ENCODE measurements at places on chromosomes 1 and 21. TPM values are rescaled to one million over a fixed set of nuclear protein-coding genes. Genes with fewer than 3 reads are reported as not detected.

Gene TSPEAR
- total RNA-seq = 0.15 TPM

Gene TDRD5
- total RNA-seq = 3.9 TPM

Gene SHE
- total RNA-seq = 6.3 TPM

Gene RHD
- not detected for total RNA-seq

Gene PLEKHA6
- total RNA-seq = 17.7 TPM

Gene ATF6
- total RNA-seq = 56.1 TPM

Gene LORICRIN
- total RNA-seq = not detected

Gene TEX38
- not detected for total RNA-seq

Gene OXCT2
- 0.32 TPM for total RNA-seq

Gene CCDC185
- not detected for total RNA-seq

Gene RYR2
- 0.59 TPM for total RNA-seq

DNA sequence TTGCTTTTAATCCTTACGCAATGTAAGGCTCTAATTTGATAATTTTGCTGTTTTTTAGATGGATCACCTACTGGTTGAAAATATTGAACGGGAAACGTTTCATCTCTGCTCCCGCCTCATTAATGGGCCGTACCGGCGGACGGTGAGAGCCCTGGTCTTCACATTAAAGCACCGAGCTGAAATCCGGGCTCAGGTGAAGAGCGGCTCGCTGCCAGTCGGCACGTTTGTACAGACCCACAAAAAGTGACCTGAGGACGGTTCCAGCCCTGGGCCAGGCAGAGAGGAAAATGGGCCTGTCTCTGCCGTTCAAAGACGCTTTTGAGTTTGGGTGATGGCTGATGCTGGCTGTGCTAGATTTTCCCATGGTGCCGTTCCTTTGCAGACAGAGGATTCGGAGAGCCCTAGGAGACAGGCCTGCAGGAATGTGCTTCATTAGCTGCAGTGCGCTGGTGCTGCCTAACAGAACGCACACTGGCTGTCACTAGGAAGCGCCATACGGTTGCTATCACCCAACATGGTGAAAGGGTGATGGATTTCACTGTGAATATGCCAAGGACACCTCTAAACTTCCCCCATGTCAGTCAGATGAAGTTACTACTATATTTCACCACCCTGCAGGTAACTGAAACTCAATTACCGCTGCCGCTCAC is 42.9 kb downstream of the TCEANC2 start:
- H3K27me3 ChIP-seq = no peaks in the 10 kb centered on the region
- H3K27ac ChIP-seq = no peak overlapping the region
- no peaks in the 10 kb centered on the region for H3K36me3 ChIP-seq
- H3K4me3 ChIP-seq = no peak overlapping the region
- no peak for DNase-seq
- no peaks in the 10 kb centered on the region for H3K4me1 ChIP-seq

- no peaks in the 10 kb centered on the region for H3K4me1 ChIP-seq
- no peak overlapping the region for H3K27ac ChIP-seq
- no peak for DNase-seq
- H3K4me3 ChIP-seq = no peak overlapping the region
- no peaks in the 10 kb centered on the region for H3K36me3 ChIP-seq
Observed at GRCh38 chr21:36759348-36760083, 60.6 kb downstream of the SIM2 start.

DNA sequence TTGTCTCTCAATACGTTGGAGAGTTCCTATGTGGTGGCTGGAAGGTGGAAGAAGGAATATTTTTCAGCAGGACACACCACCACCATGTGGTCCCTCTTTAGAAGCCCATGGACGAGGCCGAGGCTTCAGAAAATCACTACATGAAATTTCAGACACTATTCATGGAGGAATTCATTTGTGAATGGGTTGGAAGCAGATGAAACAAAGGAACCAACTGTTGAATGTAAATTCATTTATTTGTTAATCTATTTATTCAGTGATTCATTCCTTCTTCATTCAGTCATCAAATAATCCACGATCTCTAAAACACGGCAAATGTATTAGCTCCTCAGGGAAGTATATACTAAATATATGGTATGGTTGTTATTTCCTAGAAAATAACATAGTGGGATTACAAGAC is 12.2 kb downstream of the SLC35F3 start:
- H3K36me3 ChIP-seq = no peaks in the 10 kb centered on the region
- no peaks in the 10 kb centered on the region for H3K27me3 ChIP-seq
- H3K4me3 ChIP-seq = no peak overlapping the region
- no peak for DNase-seq
- H3K27ac ChIP-seq = no peak overlapping the region
- no peaks in the 10 kb centered on the region for H3K4me1 ChIP-seq

- no peak overlapping the region for H3K4me3 ChIP-seq
- no peak overlapping the region for H3K27ac ChIP-seq
- no peaks in the 10 kb centered on the region for H3K27me3 ChIP-seq
- H3K4me1 ChIP-seq = no peaks in the 10 kb centered on the region
- no peaks in the 10 kb centered on the region for H3K36me3 ChIP-seq
Observed at GRCh38 chr1:245432228-245432875, 277.6 kb downstream of the KIF26B start.

- no peak for DNase-seq
- peaks cover 6% of the 10 kb centered on the region for H3K27me3 ChIP-seq
- H3K4me3 ChIP-seq = peak within 1 kb of the TSS; percentile 58
- H3K4me1 ChIP-seq = no peaks in the 10 kb centered on the region
- H3K36me3 ChIP-seq = no peaks in the 10 kb centered on the region
Observed at GRCh38 chr1:110674337-110675059, at the start of gene KCNA3. Gene KCNA3, minus strand, starts transcription at chr1:110674940. Its CDS starts 131 bp downstream, at chr1:110674809.

- DNase-seq = no peak
- H3K4me1 ChIP-seq = no peaks in the 10 kb centered on the region
- H3K4me3 ChIP-seq = no peak overlapping the region
Observed at GRCh38 chr1:93541045-93541444, 93.1 kb downstream of the FNBP1L start.

GRCh38 chr1:219476716-219477115 is 136.2 kb downstream of the ZC3H11B start:
- H3K27me3 ChIP-seq = no peaks in the 10 kb centered on the region
- H3K27ac ChIP-seq = no peak overlapping the region
- no peaks in the 10 kb centered on the region for H3K36me3 ChIP-seq
- no peak overlapping the region for H3K4me3 ChIP-seq
- H3K4me1 ChIP-seq = no peaks in the 10 kb centered on the region

GRCh38 chr1:34923490-34923889 is 6.0 kb downstream of the DLGAP3 start:
- H3K4me3 ChIP-seq = no peak overlapping the region
- H3K36me3 ChIP-seq = no peaks in the 10 kb centered on the region
- H3K4me1 ChIP-seq = peaks cover under 1% of the 10 kb centered on the region
- H3K27ac ChIP-seq = no peak overlapping the region

GRCh38 chr1:58991305-58991704 is 207.5 kb upstream of the JUN start:
- no peaks in the 10 kb centered on the region for H3K27me3 ChIP-seq
- no peaks in the 10 kb centered on the region for H3K36me3 ChIP-seq
- H3K4me1 ChIP-seq = no peaks in the 10 kb centered on the region
- no peak overlapping the region for H3K27ac ChIP-seq
- DNase-seq = no peak
- no peak overlapping the region for H3K4me3 ChIP-seq

- no peak for DNase-seq
- H3K27ac ChIP-seq = no peak overlapping the region
- no peaks in the 10 kb centered on the region for H3K4me1 ChIP-seq
- no peaks in the 10 kb centered on the region for H3K36me3 ChIP-seq
- no peaks in the 10 kb centered on the region for H3K27me3 ChIP-seq
Observed at GRCh38 chr1:8329439-8329838, 11.5 kb downstream of the SLC45A1 start.

DNA sequence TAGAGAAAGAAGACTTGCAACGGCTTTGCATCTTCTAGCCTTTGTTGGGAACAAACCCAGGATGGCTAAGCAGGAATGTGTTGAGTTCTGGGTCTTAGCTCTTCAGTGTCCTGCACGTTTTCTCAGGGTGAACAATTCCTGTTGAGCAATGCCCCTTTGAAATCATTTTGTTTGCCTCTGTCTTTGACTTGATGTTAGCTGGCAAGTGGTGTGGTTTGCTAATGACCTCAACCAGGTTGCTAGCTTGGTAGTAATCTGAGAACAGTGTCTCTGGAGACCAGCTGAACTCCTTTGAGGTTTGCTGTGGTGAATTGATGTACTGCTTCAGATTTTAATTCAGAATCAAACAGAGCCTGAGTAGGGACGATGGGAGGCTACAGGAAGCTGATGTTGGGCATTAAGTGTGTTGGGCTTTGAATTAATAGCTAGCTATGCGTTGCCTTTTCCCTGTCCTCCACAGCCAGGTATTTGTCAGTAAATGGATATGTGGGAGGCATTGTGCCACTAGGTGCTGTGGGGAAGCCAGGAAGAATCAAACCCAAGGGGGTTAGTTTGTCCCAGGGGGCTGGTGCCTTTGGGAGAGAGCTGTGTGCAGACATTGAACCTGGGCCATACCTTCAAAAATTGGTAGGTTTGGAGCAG is 23.3 kb upstream of the SRSF10 start:
- no peaks in the 10 kb centered on the region for H3K4me1 ChIP-seq
- no peaks in the 10 kb centered on the region for H3K36me3 ChIP-seq
- H3K4me3 ChIP-seq = no peak overlapping the region

GRCh38 chr1:157963713-157964112 is 29.7 kb upstream of the KIRREL1 start:
- no peak overlapping the region for H3K27ac ChIP-seq
- no peaks in the 10 kb centered on the region for H3K27me3 ChIP-seq
- no peak for DNase-seq

- DNase-seq = no peak
- H3K27me3 ChIP-seq = no peaks in the 10 kb centered on the region
- H3K27ac ChIP-seq = peak overlapping the region; percentile 5
- H3K4me1 ChIP-seq = no peaks in the 10 kb centered on the region
- H3K36me3 ChIP-seq = no peaks in the 10 kb centered on the region
- H3K4me3 ChIP-seq = no peak overlapping the region
Observed at GRCh38 chr21:43911015-43911934, 46.3 kb downstream of the AGPAT3 start.

GRCh38 chr1:213192026-213192425 is 141.0 kb downstream of the RPS6KC1 start:
- no peak for DNase-seq
- no peak overlapping the region for H3K27ac ChIP-seq
- H3K36me3 ChIP-seq = no peaks in the 10 kb centered on the region
- H3K27me3 ChIP-seq = no peaks in the 10 kb centered on the region

GRCh38 chr1:217564833-217565232 is 66.1 kb downstream of the GPATCH2 start:
- no peak for DNase-seq
- no peaks in the 10 kb centered on the region for H3K4me1 ChIP-seq
- H3K36me3 ChIP-seq = no peaks in the 10 kb centered on the region
- H3K27ac ChIP-seq = no peak overlapping the region

DNA sequence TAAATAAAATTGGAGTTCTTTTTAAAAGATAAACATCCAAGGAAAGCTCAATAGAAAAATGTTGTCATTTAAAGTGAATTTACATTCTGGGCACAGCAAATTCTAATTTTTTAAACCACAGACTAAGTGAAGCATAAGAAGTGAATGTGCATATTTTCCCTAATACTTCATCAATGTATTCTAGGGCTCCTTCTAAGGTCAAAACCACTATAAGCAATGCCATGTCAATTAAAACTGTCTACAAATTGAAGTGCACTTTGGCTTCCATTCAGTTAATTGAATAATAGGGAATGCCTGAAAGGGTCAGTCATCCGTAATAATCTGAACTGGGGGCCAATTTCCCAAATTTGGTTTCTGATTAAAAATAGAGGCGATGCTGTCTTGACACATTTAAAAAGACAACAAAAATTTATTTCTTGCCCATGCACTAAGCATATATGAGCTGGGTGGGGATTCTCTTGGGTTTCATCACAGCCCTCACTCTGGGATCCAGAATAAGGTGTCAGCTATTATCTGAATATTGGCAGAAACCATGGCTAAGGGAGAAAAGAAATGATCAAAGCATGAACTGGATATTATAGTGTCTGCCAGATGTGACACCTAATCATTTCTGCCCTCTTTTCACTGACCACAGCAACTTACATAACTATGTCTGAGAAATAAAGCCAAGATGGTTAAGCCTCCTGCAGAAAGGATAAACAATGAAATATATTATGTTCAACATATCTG is 660.6 kb upstream of the B3GALT2 start:
- H3K27me3 ChIP-seq = no peaks in the 10 kb centered on the region
- no peaks in the 10 kb centered on the region for H3K36me3 ChIP-seq
- no peak overlapping the region for H3K27ac ChIP-seq
- H3K4me1 ChIP-seq = no peaks in the 10 kb centered on the region
- H3K4me3 ChIP-seq = no peak overlapping the region

DNA sequence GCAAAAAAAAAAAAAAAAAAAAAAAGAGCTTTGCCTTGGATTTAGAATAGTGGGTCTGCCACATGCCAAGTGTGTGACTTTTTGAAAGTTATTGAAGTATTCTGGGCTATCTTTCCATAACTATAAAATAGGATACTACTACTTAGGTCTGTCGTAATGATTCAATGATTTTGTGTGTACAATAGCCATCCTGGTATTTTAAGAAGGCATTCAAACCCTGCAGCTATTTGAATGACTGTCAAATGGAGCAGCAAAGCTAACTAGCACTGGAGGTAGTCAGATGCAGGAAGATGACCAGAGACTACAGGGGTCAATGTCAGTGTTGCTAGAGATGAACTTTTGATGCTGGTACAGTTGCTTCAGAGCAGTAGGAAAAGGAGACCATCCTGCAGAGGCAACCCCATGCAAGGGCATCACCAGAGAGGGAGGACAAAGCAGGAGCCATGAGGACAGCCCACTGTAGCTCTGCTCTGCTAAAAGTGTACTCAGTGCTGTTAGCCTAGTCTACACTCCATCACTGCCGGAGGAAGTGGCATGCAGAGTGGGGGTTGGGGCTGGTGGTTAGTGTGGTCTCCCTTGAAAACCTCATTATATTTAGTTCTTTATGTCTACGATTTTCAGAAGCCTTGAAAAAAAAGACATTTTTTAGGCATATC is 29.0 kb downstream of the DUSP10 start:
- no peak overlapping the region for H3K27ac ChIP-seq
- H3K4me3 ChIP-seq = no peak overlapping the region
- H3K4me1 ChIP-seq = no peaks in the 10 kb centered on the region
- no peaks in the 10 kb centered on the region for H3K27me3 ChIP-seq

DNA sequence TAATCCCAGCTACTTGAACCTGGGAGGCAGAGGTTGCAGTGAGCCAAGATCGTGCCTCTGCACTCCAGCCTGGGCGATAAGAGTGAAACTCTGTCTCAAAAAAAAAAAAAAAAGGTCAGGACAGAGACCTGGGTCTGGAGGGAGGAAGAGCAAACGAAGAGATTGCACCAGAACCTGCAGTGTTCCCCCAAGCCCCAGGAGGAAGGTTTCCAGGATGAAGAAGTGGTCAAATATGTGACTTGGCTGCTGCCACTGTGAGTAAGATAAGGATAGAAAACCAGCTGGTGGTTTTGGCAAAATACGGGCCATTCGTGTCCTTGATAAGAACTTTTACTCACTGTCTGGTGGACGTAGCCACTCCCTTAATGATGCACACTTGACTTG is 42.2 kb downstream of the CLDN14 start:
- H3K27me3 ChIP-seq = no peaks in the 10 kb centered on the region
- no peak overlapping the region for H3K4me3 ChIP-seq
- no peaks in the 10 kb centered on the region for H3K36me3 ChIP-seq
- H3K4me1 ChIP-seq = no peaks in the 10 kb centered on the region
- no peak overlapping the region for H3K27ac ChIP-seq

Data from breast epithelium (tissue), 4 donors.